ENCODE measurements at places on chromosomes 12 and 14.

DNA sequence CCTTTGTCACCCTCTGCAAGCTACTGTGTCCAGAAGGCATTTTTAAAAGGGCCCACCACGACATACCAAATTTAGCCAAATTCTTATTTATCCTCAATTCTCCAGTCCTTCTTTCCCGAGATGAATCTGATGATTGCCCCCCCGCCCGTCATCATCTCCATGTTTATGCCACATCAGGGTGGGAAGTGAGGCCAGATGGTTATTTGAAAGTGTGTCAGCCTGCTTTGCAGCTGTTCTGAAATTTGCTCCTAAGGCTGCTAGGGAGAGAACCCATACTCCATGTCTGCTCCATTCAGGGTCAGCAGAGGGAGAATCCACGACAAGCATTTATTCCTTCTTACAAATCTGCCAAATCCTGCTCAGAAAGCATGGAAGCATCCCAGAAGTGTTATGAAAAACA, 337.8 kb downstream of the ADAMTS20 start:
- no peak for DNase-seq

DNA sequence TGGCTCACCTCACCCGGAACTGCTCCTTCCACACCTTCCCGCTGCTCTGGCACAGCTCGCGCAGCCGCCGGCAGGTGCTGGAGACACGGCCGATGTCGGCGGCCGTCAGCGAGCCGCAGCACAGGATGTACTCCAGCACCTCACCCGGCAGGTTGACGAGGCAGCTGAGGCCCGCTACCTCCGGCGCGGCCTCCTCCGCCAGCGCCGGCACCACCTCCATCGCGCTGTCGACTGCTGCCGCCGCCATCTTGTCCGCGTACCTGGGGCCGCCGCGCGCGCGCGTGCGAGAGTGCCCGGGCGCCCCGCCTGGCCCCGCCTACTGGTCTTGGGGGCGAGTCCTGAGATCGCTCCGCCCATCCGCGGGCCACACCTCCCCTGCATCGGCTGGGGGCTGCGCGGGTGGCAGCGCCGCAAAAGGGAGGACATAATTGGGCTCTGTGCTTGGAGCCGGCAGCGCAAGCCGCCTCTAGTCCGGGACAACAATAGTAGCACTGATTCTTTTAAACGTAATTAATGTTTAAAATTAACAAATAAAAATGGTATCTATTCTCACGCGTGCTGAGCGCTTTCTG, at the start of gene FBXO21:
TSS of gene FBXO21 (minus strand) at position 261 of the 572 bp plus-strand sequence. CDS start at position 247, 14 bp downstream.
- peak; percentile 87 for DNase-seq

DNA sequence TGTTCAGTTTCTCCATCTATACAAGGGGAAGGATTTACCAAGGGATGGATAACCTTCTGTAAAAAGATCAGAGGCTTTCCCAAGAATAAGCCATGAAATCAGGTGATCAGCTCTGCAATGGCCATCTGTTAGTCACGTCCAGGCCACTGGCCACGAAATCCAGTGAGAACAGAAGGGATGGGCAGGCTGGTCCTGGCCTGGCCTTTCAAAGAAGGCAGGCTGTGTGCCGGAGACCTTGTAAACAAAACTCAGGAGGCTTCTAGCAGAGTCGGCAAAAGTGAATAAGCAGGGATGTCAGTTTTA, 68.5 kb downstream of the RNF34 start:
- DNase-seq = no peak

DNA sequence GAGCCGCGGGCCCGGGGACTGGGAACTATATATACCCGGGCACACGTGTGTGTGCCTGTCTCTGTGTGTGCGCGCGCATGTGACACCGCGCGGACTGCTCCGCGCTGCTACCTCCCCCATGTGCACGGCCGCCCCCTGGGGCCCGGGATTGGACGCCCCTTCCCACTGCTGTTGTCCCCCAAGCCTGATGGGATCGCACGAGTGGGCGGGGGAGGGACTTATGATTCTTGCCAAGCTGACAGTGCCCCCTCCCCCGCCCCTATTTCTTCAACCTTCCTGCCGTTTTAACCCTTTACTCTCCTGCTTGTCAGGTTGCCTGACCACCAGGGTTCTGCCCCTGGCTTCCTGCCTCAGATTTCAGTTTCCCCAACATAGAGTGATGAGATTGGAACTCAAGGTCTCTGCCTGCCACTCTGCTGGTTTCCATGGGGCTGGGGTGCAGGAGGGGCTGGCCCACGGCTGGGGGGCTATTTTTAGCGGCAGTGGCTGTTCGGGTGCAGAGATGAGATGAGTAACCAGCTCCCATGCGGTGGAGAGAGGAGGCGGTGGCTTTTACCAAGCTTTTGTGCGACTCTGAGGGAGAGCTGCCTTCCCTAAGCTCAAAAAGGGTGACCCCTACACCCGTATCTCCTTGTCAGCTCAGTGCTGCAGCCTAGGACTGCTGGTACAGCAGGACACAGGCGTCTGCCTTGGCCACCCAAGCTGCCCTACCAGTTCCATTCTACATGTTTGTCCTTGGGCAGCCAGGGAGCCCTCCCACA, at the start of gene DDN:
TSS of gene DDN (minus strand) at position 5 of the 761 bp plus-strand sequence. CDS start 88 bp downstream, outside the sequence.
- no peak for DNase-seq

- no peak for DNase-seq
Measured at GRCh38 chr14:50759800-50760543, 71.0 kb downstream of the NIN start.

GRCh38 chr14:74144789-74145188, 60.0 kb downstream of the LIN52 start:
- DNase-seq = no peak

- no peak for DNase-seq
Measured at GRCh38 chr14:92004062-92004461, 35.8 kb downstream of the TRIP11 start.

GRCh38 chr12:59911516-59911915, 315.7 kb downstream of the SLC16A7 start:
- no peak for DNase-seq

DNA sequence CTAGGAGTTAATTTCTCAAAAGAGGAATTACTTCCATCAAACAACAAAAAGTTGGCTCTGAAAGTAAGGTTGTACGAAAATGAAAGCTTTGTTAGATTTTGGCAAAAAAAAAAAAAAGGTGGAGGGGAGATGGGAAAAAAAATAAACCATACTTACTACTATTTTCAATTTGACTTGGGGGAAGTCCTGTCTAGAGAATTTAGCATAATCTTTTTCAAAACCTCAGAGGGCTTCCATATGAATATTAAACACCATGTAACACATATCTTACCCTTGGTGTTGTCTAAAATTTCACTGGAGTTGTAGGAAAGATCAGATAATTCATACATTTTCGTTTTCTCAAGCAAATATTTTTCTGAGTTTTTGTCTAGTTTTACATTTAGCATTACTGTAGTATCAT, 17.5 kb downstream of the GRIP1 start:
- DNase-seq = no peak

Measured in stimulated activated CD8-positive, alpha-beta memory T cell treated with anti-CD3 and anti-CD28 coated beads, Interleukin-4, amount 100 ng/mL, for 1 hour (primary cell).